NCI-H345 (cell line): ENCODE measurements at places on chromosomes 1 and 21.

DNA sequence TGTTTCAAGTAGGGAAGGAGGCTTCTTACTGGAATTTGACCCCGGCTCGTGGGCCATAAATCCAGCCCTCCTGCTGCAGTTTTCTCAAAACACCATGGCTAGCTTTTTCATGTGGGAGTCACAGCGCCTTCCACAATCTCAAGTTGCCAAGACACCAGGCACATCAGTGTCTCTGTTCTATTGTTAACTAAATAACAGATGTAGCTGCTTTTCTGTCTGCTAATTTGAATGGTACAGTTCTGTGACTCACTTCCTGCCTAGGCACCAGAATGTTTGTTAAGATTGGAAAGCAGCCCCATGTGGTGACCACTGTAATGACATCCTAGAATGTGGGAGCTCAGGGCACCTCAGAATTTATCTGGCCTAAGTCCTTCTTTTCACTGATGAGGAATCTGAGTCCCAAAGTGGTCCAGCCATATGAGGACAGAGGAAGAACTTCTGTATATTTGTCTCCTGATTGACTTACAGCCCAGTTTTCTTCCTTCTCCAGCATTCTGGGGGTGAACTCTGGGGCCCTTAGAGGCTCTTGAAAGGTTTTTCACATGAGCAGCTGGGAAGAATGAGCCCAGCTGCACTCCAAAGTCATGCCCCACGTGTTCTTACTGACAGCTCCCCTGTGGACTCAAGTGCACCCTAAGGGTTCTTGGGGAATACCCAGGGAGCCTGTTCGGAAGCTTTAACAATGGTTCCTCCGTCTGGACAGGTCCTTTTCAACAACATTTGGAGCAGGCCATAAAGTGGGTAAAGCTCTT, 27.5 kb downstream of the TRIM45 start:
- DNase-seq: no peak

DNA sequence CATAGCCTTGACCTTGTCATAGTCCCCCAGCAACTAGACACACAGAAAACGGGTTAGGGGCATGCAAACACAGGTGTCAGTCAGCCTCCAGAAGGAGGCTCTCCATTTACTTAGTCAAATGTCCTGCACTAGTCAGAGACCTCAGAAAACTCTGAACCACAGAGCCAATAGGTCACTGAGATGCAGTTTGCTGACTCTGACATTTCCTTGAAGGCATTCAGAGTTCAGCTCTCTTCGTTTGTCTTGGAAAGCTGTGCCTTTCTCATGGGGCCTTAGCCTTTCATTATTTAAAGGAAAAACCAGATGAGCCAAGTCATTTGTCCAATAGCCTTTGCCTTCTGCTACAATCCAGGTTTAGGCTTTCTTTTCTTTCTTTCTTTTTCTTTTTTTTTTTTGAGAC, 3.5 kb downstream of the OLFML2B start:
- no peak for DNase-seq

GRCh38 chr21:28111151-28111619, 881.5 kb downstream of the LTN1 start:
- DNase-seq: no peak

DNA sequence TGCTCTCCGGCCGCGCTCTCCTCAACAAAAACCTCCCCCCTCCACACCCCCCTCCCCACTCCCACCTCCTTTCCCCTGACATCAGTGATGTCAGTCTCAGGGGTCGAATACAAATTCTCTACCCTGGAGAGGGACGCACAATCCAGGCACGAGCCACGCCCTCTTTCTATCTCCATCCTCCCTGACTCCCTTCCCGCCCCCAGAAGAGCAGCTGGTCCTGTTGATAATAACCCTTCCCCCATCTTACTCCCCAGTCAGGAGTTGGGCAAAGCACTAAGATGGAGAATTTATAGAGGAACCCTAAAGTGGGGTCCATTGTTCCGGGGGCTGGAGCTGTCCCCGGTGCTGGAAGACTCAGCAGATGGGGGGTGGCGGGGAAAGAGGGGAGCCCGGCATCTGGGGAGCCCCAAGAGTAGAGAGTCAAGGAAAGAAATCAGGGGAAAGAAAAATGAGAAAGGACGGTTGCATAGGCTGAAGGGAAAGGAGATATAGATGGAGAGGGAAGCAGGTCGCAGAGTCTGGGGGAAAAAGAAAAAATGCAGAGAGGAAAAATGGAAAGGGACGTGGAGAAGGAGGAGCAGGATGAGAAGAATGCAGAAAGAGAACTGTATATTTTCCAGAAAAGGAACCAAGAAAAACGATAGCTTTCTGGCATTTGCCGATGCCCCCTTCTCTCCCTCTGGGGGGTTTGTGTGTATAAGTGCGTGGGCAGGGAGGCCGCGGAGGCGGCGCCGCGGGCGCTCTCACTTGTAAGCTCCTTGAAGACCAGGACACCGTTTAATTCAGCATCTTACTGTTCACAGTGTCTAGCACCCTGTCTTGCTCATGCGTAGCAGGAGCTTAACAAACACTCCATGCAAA, at the start of gene CELF3:
CELF3 (minus strand) TSS at position 33 of the 861 bp plus-strand sequence. CDS start 783 bp downstream, outside the sequence.
- peak; percentile 100 for DNase-seq

- DNase-seq: no peak
These were observed 92.3 kb upstream of the IVNS1ABP start for GRCh38 chr1:185409345-185409744.

DNA sequence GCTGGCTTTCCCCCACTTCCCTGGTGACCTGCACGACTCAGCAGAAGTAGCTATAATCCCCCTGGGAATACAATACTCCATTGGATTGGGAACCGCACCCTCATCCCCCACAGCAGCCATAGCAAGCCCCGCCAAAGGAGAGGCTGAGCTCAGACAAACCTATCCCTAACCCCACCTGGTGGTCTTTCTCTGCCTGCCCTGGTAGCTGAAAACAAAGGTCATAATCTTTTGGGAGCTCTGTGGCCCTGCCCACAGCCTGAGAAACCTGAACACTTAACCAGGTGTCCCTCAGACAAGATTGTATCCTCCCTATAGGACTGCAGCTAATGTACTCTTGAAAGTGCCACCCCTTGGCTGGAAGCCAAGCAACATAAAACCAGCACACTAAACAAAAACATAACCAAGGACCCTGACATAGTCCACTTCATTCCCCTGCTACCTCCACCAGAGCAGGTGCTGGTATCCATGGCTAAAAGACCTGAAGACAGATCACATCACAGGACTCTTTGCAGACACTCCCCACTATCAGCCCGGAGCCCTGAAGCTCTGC, 71.6 kb upstream of the RUNX1 start:
- DNase-seq: peak; percentile 91

DNA sequence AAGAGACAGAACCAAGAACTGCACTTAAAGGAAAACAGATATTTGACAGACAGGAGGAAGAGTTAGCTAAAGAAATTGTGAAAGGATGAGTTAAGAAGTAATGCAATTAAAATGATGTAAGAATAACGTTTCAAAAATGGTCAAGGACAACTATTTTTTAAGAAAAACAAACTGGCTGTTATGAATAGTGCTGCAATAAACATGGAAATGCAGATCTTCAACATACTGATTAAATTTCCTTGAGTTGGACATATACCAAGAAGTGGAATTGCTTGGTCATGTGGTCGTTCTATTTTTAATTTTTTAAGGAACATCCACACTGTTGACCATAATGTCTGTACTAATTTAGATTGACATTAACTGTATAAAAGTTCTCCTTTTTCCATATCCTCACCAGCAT, 23.1 kb upstream of the PHTF1 start:
- DNase-seq: no peak

GRCh38 chr1:21241771-21242581, 48.3 kb downstream of the ECE1 start:
- DNase-seq: no peak

DNA sequence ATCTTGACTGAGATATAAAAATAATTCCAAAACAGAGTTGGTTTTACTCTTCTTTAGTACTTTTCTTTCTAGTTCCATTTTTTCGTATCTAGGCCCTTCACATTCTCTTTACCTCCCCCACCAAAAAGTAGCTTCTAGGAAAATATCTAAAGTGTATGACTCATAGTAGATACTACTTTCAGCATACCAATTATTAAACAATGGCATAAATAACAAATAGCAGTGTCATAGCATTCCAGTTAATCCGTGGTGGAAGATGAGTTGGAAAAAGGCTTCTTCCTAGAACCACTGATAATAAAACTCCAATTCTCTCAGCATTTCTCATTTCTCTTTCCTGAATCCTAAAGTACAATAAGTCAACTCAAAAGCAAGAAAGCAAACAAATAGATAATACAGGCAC, 859.0 kb upstream of the B3GALT2 start:
- DNase-seq: no peak

GRCh38 chr1:40772146-40772955, 11.2 kb upstream of the KCNQ4 start:
- no peak for DNase-seq

GRCh38 chr21:31354122-31354521, 10.1 kb upstream of the TIAM1 start:
- no peak for DNase-seq

DNA sequence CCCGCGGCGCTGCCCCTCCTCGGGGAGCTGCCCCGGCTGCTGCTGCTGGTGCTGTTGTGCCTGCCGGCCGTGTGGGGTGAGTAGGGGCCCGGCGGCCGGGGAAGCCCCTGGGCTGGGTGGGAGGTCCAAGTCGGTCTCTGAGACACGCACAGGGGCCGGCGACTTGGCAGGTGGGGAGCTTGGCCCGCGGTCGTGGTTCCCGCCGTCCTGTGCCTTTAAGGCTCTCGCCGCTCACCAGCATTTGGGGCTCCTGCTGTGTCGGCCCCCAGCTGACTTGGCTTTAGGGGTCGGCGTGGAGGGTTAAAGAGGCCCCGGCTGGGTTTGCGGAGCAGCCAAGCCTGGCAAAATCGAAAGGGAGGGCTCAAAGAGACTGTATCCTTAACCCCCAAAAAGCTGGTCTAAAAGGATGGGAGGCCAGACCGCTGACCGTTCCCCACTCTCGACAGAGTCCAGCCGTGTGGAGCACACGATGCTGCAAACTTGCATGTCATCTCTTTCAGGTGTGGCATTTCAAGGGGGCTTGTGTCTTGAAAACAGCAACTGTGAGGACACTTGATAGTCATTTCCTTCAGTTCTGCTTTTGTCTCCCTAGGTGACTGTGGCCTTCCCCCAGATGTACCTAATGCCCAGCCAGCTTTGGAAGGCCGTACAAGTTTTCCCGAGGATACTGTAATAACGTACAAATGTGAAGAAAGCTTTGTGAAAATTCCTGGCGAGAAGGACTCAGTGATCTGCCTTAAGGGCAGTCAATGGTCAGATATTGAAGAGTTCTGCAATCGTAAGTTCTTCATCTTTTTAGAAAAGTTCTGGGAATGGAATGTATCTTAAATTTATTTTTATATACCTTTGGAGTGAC, 540 bp downstream of the CD55 start:
- DNase-seq: peak; percentile 47

DNA sequence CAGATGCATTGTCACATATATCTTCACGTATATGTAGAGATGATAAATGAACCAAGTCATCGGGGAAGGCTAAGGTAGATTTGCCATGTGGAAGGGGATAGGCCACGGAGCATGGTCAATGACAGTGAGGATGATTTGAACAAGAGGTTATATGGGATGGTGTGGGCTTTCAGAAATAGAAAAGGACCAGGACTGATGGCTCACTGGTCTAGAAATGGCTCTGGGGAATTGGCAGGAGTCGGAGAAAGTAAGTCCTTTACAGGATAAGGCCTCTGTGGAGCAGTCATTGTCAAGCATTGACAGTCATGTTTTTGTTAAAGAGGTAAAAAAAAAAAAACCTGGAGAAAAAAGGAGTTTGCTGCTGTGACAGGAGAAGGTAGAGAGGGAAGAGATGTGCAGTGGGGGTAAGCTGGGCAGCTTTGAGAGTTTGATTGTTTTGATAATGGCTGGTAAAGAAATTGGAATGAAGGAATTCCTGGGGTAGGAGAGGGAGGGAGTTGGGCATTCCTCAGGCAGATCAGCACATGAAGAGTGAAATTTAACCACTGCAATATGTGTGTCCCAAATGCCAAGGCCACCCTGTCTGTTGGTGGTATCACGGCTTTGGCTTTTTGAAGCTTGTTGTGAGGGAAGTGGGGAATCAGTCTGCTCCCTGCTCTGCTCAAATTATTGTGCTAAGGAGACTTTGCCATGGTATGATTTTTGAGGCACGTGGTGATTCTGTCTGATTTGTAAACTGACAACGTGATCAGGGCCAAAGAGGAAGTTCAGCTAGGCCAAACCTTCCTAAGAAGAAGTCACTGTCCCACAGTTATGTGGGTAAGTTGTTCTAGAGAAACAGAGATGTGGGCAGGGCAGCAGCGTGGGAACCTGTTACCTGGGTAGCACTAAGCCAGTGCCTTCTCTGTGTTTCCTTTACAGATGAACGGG, 26.0 kb downstream of the MACF1 start:
- DNase-seq: no peak

DNA sequence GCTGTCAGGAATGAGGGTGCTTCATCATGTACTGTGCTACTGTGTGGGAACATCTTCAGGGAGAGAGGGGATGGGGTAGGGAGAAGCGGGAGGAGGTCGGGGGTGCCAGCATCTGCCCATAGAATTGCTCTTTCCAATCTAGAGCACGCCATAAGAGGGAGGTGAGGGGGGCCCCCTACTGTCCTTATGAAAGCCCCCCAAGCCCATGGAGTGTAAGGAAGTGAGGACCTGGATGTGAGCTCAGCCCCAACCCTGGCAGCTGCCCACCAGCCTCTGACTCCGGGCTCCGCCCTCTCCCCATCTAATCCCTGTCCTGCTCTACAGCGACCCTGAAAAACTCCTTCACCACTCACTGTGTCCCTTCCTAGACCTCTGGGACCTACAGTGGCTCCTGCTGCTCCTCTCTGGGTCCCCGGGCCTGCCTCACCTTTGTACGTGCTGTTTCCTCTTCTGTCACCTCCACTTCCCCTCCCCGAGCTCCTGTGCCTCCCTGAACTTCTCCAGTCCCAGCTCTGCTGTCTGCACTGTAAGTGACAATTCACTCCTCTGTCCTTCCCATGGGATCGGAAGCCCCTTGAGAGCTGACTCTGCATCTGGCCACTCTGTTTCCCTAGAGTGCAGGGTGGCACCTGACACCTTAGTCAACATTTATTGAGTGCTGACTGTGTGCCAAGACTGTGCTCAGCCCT, 269.4 kb downstream of the PTPRU start:
- peak; percentile 14 for DNase-seq

GRCh38 chr1:222880587-222880986, 65.7 kb downstream of the DISP1 start:
- DNase-seq: no peak

DNA sequence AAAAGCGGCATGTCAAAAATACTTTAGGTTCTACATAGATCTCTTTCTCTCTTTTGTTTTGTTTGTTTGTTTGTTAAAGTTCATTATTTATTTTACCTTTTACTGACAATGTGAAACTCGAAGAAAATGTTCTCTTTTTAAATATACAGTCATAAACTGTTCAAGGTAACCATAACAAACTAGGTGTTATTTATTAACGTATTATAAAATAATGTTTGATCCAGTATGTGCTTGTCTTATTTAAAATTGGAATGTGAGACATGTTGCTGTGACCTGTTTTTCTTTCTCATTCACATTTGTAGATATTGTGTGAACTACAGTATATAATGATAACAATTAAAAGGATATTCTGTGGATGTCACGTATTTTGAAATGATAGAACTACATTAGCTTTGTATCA, 5.9 kb upstream of the LEPR start:
- DNase-seq: no peak

DNA sequence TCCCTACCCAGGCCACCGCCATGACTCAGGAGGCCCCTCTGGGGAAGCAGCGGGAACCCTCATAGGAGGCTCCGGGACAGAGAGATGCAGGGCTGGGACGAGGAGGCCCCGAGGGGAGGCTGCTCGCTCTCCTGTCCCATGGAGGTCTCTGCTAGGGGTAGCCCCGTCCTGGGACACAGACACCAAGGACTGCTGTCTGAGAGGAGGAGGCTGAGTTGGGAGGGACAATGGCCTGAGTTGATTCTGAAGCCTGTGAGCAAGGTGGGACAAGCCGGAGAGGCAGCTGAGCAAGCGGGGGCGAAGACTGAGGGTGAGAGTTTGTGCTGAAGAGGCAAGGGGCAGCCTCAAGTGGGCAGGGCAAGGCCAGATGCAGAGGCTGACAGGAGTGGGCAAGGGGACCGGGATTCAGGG, 17.4 kb downstream of the SLC27A3 start:
- no peak for DNase-seq
